GM12892 (cell line): ENCODE measurements at places on chromosomes 7 and 10.
A peak's percentile ranks its signal among the peaks of the same experiment; 100 is the strongest.

- DNase-seq: no peak
These were observed 114.7 kb downstream of the RPS24 start for GRCh38 chr10:78148216-78148960.

GRCh38 chr10:50421026-50421719 lies 169.9 kb upstream of the ASAH2 start:
- DNase-seq: no peak

DNA sequence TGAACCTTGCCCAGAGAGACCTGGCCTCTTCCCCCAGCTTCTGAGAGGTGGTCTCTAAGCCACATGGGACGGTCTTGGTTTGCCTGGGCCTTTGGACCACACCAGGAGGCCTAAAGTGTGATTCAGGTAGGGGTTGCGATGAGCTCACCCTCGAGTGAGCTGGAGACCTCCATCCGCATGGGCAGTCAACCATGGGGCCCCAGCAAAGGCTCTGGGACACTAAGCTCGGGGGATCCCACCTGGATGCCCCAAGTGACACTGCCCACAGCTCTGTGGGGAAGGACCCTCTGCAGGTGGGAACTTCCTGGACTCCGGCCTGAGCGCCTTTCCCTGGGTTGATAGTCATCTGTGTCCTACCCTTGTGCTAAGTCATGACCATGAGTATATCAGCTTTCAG lies 57.1 kb upstream of the FAM20C start:
- DNase-seq: no peak

DNA sequence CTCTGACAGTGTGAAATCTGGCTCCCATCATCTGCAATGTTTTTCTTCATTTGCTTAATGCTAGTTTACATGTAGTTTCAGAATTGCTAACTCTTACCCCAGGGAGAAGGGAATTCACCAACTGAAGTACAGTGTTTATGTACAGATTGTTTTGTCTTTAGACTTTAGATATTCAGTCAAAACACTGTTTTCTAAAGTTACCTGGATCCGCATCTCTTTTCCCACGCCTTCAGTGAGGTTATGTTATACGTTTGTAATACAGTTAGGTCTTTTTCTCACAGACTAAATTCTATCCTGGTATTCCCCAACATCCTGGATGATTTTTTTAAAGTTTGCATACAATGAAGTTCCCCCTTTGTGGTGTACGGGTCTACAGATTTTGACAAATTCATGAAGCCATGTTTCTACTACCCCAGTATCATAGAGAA lies 3.2 kb upstream of the LYZL1 start:
- DNase-seq: no peak

- no peak for DNase-seq
These were observed at the start of gene CNTNAP2 for GRCh38 chr7:146116521-146117222. Gene CNTNAP2, plus strand, starts transcription at chr7:146116801. Its CDS starts 76 bp downstream, at chr7:146116877.

DNA sequence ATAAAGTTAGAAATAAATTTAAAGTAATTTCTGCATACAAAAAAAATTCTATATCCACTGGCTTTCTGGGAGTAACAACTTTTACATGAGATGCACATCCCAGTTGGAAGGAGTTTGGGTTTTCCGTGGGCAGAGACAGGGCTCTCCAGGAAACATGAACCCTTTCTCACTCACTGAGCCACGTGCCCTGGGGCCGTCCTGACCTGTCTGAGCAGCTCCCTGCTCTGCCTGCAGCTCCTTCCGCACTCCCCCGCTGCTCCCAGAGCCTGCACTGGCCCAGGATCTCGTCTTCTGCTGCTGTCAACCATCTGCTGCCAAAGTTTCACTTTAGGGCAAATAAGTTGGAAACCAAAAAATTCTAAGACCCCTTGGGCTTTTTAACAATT lies 169.1 kb downstream of the DIP2C start:
- DNase-seq: no peak

DNA sequence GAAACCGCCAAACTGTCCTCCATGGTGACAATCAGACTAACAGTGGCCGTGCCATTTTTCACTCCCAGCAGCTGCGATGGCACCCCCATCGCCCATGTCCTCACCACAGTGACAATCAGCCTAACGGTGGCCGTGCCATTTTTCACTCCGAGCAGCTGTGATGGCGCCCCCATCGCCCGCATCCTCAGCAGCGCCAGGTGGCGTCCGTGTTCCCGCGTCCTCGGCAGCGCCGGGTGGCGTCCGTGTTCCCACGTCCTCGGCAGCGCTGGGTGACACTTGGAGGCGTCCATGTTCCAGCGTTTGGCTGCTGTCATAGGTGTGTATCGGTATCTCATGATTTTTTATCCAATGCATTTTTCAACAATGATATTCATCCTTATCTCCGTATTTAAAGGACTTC lies 267.3 kb downstream of the PTPRN2 start:
- DNase-seq: no peak

DNA sequence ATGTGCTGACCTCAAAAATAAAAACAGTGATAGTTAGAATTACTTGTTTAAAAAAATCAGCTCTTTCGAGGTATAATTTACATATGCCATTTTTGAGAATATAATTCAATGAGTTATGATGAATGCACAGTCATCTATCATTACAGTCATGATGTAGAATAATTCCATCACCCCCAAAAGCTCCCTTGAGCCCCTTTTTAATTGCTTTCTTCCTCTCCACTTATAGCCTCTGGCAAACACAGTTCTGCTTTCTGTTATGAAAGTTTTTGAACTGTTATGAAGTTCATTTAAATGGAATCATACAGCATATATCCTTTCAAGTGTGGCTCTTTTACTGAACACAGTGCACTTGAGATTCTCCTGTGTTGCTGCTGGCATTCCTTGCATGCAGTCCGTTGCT lies 41.4 kb downstream of the PRTFDC1 start:
- DNase-seq: no peak

- no peak for DNase-seq
These were observed 973 bp downstream of the PPP3CB start for GRCh38 chr10:73494877-73495225.

GRCh38 chr7:118478236-118478635 lies 253.7 kb downstream of the ANKRD7 start:
- DNase-seq: no peak

GRCh38 chr7:90246171-90246570 lies 1.2 kb downstream of the CFAP69 start:
- DNase-seq: no peak

DNA sequence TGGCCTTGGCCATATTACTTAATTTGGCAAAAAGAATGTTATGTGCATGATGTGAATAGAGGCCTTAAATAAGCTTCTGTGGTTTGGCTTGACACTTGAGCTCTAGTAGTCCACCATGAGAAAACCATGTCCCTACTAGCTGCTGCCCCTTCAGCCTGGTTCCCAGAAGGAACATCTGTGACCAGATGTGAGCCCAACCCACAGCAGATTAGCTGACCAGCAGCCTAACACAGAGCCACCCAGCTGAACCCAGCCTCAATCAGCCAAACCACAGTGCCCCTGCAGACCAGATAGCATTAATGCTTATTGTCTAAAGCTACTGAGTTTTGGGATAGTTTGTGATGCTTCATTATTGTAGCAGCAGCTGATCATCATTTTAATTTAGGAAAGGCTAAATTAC lies 16.6 kb downstream of the JAZF1 start:
- DNase-seq: no peak

DNA sequence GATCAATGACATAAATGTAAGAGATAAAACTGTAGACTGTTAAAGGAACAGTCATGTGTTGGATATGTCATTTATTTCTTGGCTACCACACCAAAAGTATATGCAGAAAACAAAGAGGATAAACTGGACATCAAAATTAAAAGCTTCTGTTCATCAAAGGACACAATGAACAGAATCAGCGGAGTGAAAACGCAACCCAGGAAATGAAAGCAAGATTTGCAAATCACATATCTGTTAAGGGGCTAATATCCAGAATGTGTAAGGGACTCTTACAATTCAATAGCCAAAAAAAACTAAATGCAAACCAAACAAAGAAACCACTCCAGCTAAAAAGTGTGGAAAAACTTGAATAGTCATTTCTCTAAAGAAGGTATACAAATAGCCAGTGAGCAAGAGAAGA lies 164.3 kb downstream of the ZMYND11 start:
- no peak for DNase-seq

DNA sequence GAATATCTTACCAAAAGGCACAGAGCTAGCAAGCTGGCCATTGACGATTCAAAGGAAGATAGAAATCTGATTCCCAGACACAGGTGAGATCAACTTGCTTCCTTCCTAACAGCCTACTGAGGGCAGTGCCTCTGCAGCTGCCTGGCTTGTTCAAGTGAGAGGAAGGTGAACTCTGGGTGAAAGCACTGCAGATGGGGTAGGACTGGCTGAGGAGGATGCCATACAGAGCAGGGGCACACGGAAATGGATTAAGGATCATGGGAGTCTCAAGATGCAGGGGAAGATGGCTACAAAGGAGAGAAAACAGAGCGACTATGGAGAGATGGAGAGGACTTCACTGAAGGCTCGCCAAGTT lies 34.4 kb upstream of the GPAM start:
- no peak for DNase-seq

- no peak for DNase-seq
These were observed 9.1 kb upstream of the ZYX start for GRCh38 chr7:143372070-143372469.

DNA sequence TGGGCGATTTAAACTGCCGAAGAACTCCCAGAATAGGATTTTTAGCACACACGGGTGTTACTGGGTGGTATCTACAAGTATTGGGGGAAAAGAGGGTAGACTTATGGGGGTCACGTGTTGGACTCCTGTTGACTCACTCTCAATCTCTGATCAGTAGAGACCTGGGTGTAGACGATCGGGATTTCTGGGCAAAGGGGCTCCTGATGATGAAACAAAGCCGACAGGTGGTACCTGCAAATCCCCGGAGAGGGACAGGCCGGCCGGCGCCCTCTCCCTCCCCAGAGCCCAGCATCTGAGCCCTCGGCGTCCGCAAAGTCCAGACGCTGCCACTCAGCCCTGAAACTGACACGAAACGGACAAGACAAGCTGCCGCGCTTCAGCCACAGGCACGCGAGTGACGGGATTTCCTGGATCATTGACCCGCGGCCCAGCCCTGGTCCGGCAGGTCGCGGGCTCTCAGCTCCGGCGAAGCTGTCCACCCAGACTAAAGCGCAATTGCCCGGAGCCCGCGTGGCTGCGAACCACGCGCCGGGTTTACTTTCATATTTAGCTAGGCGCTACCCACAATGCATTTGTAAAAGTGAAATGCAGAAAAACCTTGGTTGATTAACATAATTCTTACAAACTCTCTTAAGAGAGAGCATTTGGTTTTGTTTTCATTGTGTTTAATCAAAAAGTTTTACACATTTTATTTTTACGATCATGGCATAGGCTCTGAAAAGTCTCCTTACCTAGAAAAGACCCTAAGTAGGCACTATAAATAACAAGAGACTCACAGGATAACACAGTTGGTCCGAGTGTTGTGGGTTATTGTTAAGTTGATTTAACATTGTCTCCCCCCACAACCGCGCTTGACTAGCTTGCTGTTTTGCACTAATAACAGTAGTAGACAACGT lies 56.9 kb upstream of the EZH2 start:
- DNase-seq: peak; percentile 56

DNA sequence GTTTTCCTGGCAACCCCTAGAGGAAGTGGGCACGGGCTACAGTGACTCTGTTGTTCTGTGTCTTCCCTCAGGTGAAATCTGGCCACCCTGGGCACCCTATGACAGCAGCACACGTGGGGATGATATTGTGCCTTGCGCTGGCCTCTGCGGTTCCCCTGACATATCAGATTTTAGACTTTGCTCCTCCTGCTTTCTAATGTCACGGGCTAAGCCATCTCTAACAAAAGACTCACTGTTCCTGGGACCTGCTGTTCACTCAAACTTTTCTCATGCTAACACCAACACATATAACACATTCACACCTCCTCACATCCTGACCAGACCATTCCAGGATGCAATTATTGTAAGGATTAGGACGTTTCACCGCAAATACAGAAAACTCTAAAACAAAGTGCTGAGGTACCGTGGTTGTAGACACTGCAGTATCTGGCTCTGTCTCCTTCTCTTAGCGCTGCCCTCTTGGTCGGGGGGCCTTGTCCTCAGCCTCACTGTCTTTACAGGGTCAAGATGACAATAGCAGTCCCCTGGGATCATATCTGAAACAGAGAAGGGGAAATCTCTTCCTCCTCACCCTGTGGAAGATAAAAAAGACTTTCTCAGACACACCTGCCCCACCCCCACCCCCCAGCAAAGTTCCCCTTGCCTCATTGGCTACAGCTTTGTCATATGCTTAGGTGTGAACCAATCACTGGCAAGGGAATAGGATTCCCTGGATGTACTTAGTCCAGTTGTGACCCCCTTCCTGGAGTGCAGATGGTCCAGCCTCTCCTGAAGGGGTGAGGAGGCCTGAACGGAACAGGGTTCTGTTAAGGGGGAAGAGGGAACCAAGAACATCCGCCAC lies 14.1 kb downstream of the CHN2 start:
- no peak for DNase-seq

DNA sequence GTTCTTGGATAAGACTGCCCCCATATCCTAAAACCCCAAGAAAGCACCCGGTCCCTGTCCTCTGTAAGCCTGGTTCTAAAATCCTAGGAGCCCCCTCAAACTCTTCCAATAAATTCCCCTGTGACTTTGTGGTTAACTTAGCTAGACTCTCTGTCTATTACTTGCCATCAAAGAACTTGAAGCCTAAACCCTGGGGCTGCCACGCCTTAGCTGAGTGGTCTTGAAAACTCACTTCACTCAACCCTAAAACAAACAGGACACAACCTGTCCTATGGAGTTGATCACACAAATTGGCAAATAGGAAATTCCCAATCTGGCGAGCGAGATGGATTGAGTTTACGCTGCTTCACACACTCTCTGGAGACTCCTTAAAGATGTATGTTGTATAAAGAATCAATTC lies 191.4 kb upstream of the SVIL start:
- DNase-seq: no peak

DNA sequence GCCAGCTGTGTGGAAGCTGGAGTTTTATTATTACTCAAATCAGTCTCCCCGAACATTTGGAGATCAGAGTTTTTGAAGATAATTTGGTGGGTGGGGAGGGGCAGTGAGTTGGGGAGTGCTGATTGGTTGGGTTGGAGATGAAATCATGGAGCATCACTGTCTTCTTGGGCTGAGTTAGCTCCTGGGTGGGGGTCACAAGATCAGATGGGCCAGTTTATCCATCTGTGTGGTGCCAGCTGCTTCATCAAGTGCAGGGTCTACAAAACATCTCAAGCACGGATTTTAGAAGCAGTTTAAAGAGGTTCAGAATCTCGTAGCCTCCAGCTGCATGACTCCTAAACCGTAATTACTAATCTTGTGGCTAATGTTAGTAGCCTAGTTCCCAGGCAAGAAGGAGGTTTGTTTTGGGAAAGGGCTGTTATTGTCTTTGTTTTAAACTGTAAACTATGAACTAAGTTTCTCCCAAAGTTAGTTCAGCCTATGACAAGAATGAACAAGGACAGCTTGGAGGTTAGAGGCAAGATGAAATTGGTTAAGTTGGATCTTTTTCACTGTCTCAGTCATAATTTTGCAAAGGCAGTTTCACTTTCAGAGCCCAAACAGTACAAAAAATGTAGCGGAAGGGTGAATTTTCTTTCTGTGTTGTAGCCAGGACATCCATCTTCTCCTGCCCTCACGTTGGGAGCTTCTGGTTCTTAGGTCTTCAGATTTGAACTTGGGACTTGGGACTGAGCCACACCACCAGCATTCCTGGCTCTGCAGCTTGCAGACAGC lies 43.1 kb downstream of the KLF6 start:
- DNase-seq: no peak
